ENCODE measurements at places on chromosomes 3 and 15.

GRCh38 chr3:58004973-58005372 lies 3.2 kb upstream of the FLNB start:
- DNase-seq: no peak

DNA sequence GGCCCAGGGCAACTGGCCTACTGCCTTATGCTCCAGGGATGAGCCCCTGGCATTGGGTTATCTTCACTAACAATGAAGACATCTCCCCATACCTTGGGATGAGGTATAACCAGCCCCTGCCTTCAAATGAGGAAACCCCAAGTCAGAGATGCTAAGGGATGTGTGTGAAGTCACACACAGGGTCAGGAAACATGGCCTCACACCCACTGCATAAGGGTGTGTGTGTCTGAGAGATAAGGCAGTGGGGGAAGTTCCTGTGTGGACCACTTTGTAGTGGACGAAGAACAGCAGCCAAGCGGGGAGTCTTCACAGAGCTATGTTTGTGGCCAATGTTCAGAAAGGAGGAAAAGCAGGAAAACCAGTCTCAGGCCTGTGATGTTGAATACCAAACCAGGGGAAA lies 10.5 kb downstream of the ELP6 start:
- DNase-seq: no peak

DNA sequence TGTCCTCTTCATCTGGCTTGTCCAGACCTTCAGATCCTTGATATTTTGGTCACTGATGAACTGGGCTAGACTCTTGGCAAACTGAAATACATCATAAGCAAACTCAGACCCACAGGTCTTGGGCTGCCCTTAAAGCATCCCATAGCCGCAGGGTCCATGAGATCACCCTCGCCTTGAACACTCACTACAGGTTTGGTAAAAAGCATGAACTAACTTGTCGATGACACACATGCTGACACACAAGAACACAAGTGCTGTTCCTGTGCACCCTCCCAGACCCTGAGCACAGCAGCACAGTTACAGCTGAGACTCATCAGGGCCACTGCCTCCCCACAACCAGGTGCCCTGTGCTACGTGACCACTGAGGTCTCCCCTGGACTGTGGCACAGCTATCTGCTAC lies 21.0 kb downstream of the PFKFB4 start:
- no peak for DNase-seq

DNA sequence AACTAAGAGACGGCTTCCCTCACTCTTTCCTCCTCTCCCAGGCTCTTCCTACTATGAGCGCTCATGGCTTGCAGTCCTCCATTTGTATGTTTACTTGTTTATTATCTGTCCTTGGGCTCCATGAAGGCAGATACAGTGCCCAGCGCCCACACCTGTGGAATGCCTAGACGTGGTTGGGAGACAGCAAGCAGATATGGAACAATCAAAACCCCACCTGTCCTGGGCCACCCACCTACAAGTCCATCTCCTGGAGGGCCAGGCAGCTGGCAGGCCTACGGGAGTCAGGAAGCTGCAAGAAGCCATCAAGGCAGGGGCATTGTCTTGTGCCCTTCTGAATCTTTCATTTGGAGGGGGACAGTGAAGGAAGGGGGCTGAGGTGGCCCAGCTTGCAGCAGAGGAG lies 104.7 kb downstream of the IQSEC1 start:
- no peak for DNase-seq

DNA sequence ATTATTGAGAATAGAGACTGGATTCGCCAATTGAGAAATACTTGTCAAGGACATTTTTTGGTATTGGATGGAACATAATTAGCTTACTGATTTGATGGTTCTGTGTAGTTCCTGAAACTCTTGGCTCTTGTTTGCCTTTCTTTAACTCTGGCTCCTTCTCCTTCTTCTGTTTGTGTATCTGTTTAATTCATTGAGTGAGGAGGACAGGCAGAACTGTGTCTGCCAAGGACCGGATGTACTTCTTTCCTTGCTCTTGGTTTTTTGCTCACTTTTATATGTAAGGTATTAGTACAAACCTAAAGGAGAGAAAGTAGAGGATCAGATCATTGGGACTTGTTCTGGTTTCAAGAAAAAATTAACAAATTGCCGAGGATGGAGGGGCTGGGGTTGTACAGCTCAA lies 48.9 kb downstream of the TCF12 start:
- no peak for DNase-seq

- no peak for DNase-seq
Measured at GRCh38 chr15:101052031-101052620, 133.0 kb downstream of the LRRK1 start.

- no peak for DNase-seq
Measured at GRCh38 chr15:68518785-68519430, 59.9 kb upstream of the CORO2B start.

- no peak for DNase-seq
Measured at GRCh38 chr3:88000853-88001252, 58.0 kb downstream of the CGGBP1 start.

- no peak for DNase-seq
Measured at GRCh38 chr3:125115640-125116039, 59.8 kb upstream of the HEG1 start.

DNA sequence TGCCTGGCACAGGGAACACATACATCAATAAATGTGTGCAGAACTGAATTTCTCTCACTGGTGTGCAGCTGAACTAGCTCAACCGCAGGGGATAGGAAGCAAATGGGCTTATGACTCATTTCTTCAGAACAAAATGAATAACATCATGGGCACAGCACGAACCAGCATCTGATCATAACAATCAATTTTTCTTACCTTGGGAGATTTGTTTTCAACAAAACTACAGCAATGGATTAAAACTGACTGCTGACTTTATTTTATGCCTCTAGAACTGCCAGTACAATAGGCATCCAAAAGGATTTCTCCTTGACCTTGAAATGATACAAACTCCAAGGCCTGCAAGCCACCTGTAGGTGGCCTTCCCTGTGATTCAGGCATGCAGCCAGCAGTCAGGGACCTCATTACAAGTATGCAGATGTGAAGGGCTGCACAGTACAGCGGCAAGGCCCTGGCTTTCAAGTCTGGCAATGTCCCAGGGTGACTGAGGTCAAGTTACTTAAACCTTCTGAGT lies 26.1 kb downstream of the TAMM41 start:
- DNase-seq: no peak

DNA sequence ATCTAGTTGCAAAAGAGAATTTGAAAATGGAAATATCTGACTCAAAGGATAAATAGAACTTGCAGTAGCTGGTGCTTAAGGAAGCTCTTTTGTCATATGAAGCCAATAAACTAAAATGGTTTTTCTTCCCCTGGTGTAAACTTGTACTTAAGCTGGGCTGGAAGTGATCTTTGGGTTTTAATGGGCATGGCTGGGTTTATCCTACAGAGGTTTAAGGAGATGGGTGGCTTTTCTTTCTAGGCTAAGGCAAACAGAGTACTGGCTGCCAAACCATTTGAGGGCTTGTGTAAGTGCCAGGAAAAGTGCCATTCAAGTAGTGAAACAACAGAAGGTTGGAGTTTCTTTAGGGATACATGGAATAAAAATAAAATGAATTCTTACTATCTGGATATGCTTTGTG lies 12.1 kb upstream of the UTS2B start:
- DNase-seq: no peak

DNA sequence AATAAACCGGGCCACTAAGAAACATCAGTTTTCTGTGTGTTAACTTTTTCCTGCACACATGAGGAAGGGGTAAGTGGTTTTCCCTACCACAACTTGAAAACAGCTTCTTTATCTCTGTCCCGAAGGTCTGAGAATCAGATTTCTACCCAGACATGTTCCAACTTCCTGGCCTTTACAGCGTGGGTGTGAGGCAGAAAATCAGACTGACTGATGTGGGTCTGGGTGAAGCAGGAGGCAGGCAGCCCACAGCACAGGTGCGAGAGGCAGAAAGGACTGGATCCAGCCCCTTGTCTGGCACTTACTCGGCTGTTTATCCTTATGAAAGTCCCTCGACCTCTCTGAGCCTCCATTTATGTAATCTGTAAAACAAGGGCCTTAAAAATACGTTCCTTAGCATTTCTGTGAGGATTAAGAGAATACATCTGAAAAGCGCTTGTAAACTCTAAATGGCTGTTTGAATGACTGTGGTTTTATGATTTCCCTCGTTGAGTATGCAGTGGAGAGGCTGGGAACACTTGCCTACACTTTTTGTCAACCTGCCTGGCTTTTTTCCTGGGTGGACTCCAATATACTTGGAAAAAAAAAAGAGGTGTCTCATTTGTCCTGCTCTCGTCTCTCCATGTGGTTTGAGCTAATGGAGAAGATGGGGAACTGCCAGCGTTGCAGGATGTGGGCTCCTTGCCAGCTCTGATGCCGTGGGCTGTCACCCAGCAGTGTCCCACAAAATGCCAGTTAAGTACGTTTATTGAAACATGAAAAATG lies 3.1 kb downstream of the AGBL1 start:
- no peak for DNase-seq

- no peak for DNase-seq
Measured at GRCh38 chr3:176663837-176664831, 533.1 kb downstream of the TBL1XR1 start.

- DNase-seq: no peak
Measured at GRCh38 chr3:115512565-115513415, 110.5 kb upstream of the GAP43 start.

Data from cortex of kidney (tissue), 1 donor.